Glutamatergic neuron (in vitro differentiated cells): ENCODE measurements at places on chromosomes 2 and 18.

GRCh38 chr18:32310101-32310500, 120.3 kb downstream of the MEP1B start:
- no peak for DNase-seq

- DNase-seq: no peak
Observed at GRCh38 chr2:141707486-141707885, 423.3 kb downstream of the LRP1B start.

GRCh38 chr2:75571730-75572430, 11.1 kb upstream of the EVA1A start:
- no peak for DNase-seq

- DNase-seq: no peak
Observed at GRCh38 chr18:39414009-39414700, 1848.6 kb upstream of the CELF4 start.

DNA sequence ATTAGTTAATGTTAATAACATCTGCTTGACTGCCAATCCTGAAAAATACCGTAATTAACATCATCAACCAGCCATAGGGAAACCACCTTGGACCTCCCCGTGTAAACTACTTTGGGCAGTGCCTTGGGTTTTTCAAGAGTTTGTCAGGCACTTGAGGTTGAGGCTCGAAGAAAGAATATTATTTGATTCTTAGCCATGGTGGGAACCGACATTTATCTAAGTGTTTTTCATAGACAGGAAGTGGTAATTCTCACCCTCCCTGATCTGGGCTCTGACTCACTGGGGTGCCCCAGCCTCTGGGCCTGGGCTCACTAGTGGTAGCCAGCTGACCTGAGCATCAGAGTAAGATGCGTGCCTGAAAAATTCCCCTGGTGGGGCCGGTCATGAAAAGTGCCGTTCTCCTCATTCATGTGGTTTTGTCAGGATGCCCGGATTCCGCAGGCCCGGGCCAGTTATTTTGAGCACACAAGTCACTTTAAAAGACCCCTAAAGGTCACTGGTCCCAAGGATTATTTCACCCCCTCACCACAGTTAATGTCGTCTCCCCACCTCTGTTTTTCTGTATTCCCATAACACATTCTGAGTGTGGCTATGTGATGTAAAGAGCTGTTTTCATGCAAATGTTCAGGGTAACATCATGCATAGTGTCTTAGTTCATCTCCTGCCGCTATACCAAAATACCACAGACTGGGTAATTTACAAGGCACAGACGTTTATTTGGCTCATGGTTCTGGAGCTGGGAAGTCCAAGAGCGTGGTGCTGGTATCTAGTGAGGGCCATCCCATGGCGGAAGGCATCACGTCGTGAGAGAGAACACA, 21.6 kb upstream of the SPATA3 start:
- no peak for DNase-seq

DNA sequence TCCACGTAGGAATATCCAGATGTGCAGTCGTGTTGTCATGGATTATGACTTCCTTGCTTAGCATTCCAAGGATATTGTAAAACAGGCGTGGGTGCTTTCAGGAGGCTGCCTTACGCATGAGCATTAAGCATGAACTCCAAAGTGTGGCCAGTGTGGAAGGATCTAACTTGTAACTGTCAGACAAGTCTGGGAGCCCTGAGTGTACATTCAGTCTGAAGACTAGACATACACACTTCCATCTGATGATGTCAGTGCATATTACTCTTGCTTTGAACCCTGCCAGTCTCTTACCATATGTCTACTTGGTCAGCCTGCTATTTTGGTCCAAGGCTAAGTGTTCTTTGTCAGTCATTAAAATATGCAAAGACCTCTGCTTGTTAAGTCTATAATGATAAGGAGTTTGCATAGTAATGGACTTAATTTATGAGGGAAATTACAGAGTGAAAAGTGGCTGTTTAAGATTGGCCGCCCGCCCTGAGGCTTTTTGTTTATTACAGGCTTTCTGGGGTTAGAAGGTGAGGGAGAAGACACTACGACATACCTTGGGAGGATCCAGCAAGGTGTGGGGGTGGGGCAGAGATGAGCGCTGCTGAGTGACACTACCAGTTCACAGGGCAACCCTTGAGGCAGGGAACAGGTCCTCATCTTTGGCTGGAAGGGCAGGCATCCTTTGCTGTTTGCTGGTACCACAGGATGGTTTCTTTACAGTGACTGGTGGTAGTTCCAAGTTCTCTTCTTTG, 48.3 kb downstream of the CABLES1 start:
- no peak for DNase-seq

- no peak for DNase-seq
Observed at GRCh38 chr2:55874338-55874737, 49.2 kb downstream of the EFEMP1 start.

DNA sequence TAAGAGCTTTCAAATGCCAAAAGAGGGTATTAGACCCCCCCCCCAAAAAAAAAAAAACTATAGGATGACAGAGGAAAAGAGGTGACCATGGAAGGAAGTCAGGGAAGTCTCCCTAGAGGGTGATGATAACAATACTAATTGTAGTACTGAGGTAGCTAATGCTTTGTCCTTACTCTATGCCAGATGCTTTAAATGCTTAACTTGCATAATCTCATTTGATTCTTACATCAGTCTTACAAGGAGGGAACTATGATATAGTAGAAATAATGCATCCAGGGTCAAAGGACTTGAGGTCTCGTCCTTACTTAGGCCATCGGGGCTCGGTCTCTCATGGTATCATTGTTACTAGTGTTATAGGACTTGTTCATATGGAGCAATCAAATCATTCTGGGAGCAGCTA, 9.1 kb downstream of the IDH1 start:
- no peak for DNase-seq

DNA sequence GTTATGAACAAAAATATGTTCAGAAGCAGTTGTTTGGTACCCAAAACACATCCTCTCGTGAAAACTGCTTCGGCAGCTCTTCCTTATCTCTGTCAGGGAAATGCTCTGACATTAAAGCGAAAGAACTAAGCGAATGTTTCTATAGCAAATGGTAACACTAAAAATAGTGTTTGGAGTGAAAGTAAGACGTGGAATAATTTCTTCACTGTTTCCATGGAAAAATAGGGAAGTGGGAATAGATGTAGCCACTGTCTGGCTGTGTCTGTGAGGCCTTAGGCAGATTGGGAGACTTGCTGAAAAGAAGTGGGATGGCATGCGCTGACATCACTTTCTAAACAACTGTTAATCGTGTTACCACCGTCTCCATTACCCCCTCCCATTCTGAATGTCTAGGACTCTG, 11.5 kb upstream of the CRACDL start:
- DNase-seq: no peak

DNA sequence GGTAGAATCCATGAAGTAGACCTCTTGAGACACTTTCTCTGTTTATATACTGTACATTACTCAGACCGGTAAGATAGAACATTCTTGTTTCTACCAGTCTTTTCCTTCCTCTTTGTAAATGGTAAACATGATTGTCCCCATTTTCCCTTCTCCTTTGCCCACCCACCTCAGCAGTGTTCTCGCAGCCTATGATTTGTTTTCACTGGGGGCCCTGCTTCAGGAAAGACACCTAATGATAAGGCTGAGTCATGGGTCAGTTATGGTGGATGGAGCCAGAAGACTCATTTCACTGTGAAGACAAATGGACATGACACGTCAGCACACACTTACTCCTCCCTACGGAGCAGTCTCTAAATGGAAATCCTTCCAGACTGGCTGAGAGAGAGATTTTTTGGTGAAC, 23.7 kb downstream of the CENPO start:
- no peak for DNase-seq

DNA sequence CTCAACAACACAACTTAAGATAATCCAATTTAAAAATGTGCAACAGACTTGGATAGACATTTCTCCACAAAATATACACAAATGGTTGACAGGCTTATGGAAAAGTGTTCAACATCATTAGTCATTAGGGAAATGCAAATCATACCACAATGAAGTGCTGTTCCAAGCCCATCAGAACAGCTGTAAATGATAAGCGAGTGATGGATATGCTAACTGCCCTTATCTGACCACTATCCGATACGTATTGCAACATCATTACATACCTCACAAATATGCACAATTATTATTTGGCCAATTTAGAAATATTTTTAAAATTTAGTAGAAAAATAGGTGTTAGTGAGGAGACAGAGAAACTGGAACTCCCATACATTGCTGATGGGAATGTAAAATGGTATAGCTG, 62.2 kb downstream of the PPP4R1 start:
- DNase-seq: no peak

- DNase-seq: no peak
Observed at GRCh38 chr2:151860613-151861146, 32.5 kb upstream of the ARL5A start.

- DNase-seq: no peak
Observed at GRCh38 chr2:26481706-26482105, 3.8 kb upstream of the OTOF start.

DNA sequence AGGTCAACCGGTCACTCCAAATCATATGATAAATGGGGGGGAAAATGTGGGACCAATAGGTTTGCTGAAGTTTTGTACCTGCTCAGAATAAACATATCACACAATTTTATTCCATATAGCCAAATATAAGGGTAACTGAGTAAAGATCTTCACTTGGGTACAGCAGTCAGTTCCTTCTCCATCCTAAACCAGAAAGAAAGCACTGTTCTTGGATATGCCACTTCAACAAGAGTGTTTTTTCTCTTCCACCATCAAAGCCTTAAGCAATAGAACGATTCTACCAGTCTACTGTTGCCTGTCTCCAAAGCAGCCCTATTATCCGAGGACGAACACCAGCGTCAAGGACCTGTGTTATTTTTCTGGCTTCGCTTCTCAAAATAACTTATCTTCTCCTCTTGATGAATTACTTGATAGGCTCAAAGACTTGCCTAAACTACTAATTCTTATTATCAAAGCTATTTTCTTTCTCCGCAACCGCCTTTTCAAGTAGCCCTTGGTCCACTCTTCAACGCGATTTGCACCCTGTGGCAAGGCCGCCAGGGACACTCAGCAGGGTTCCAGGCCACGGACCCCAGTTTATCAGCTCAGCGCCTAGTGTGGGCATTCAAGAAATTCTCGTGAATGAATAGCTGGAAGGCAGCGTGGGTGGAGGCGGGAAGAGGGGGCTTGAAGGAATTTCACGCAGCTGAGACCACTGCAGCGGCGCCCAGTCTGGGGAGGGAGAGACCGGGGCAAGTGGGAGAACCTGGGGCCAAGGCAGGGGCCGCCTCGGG, 646 bp downstream of the ALS2 start:
- no peak for DNase-seq

- no peak for DNase-seq
Observed at GRCh38 chr2:208179028-208179609, 10.7 kb downstream of the C2orf80 start.

- no peak for DNase-seq
Observed at GRCh38 chr18:3059272-3059671, 46.3 kb upstream of the LPIN2 start.

- no peak for DNase-seq
Observed at GRCh38 chr2:237931205-237931721, 35.6 kb upstream of the UBE2F start.

DNA sequence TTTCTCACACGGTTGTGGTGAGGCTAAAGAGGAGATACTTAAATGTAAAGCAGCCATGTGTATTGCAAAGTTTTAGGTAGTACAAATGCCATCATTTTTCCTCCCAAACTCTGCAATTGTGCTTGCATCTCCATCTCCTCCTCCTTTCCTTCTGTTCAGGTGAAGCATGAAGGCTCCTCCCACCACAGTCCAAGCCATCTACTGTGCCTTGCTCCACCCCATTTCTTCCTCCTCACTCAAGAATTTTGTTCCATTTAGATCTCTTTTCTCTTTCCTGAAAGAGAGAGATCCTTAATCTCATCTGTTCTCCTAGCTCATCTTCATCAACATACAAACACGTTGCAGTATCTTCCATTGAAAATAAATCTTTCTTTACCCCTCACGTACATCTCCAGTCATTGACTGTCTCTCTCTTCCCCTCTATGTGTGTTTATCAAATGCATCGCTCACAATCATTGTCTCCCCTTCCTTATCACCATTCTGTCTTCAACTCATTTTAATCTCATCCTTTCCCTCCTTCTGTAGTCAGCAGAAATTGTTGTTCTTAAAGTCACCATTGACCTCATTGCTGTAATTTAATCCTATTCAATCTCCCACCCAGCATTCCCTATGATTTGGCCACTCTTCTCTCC, 392.1 kb downstream of the RAD51AP2 start:
- no peak for DNase-seq

GRCh38 chr2:59000796-59001195, 759.7 kb upstream of the FANCL start:
- no peak for DNase-seq

- DNase-seq: no peak
Observed at GRCh38 chr2:195181059-195181705, 475.8 kb upstream of the SLC39A10 start.

DNA sequence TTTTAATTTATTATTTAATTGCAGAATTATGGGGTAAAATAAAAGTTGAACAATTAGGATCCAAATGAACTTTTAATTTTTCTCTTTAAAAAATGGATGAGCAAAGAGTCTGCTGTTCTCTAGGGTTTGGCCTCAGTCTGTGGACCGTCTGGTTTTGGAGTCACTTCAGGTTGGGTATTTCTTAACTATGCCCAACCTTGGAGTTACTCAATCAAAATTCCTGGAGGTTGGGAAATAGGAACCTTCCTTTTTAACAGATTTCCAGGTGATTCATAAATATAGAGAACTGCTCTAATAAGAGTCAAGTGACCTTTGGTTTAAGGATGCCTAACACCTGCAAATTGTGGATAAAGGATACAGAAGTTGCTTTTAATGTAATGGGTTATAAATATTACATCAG, 241.5 kb upstream of the GCFC2 start:
- no peak for DNase-seq

- no peak for DNase-seq
Observed at GRCh38 chr2:90221300-90221651, 1529.8 kb downstream of the RPIA start.

- no peak for DNase-seq
Observed at GRCh38 chr2:239044336-239044735, 196.5 kb downstream of the TWIST2 start.

DNA sequence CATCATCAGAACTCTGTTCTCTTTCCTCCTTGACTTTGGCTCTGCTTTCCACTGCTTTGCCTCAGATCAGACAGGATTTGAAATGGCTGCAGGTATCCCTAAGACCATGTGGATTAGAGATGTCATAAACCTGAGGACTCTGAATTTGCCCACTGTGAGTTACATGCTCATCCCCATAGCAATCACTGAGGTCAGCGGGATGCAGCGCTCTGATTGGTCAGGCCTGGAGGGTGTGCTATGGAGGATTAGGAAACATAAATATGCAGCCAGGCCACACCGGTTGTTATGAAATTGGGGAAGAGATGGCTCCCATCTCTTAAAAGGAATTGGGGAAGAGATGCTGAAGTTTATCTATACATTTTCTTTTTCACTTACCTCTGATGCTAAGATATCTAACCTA, 73.7 kb upstream of the DNAJC10 start:
- DNase-seq: peak; percentile 67

GRCh38 chr2:1032030-1032429, 81.4 kb downstream of the SNTG2 start:
- no peak for DNase-seq

- no peak for DNase-seq
Observed at GRCh38 chr18:26646901-26647300, 98.5 kb upstream of the KCTD1 start.

- no peak for DNase-seq
Observed at GRCh38 chr2:29376541-29376940, 261.3 kb downstream of the CLIP4 start.
